Urinary bladder (tissue), 4 donors: ENCODE measurements at places on chromosomes 12 and 14.

GRCh38 chr14:101950516-101951215 lies 13.7 kb upstream of the DYNC1H1 start:
- DNase-seq: no peak

DNA sequence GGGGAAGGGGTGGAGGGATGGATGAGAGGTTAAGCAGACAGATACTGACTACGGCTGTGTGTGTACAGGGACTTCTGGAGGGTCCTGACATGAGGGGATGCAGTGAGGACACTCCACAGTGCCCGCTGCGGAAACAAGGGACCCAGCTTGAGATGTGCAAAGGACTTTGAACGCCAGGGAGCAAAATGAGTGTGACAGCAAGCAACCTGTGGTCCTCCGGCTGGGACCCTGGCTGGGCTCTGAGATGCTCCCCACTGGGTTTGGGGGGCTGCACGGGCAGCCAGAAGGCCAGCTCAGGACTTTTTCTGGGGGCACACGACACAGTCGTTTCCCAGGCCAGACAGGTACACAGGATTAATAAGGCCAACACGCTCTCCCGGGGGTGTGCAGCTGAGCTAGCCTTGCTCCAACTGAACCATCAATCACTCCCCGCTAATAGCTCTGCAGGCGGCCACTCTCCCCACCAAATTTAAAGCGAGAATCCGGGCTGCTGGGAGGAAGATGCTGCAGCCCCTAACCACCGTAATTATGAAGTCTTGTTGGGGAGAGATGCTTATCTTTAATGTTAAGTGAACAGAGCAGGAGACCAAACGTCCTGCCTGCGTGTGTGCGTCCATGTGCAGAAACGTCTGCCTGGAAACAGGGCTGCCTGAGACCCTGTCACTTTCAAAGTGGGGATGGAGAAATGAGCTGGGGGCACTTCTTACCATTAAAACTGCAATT lies 51.6 kb upstream of the DLK1 start:
- DNase-seq: no peak

DNA sequence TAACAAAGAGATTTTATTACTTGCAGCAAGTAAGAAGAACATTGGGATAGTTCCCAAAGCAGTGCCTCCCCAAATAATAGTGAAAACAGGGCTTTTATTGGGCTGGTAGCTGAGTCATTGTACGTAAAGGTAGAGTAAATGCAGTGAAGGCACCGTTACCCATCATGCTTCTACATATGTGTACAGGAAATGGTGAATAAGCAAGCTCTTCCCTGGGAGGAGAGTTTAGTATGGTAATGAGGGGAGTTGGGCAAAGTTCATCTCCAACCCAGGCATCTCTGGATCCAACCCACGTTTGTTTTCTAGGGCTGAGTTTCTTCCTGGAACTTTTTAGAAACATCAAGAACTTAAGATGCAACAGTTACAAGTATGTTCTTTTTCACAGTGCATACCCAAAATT lies 56.2 kb downstream of the KCNK13 start:
- DNase-seq: no peak

- no peak for DNase-seq
Measured at GRCh38 chr14:70858641-70859040, 48.6 kb upstream of the PCNX1 start.

DNA sequence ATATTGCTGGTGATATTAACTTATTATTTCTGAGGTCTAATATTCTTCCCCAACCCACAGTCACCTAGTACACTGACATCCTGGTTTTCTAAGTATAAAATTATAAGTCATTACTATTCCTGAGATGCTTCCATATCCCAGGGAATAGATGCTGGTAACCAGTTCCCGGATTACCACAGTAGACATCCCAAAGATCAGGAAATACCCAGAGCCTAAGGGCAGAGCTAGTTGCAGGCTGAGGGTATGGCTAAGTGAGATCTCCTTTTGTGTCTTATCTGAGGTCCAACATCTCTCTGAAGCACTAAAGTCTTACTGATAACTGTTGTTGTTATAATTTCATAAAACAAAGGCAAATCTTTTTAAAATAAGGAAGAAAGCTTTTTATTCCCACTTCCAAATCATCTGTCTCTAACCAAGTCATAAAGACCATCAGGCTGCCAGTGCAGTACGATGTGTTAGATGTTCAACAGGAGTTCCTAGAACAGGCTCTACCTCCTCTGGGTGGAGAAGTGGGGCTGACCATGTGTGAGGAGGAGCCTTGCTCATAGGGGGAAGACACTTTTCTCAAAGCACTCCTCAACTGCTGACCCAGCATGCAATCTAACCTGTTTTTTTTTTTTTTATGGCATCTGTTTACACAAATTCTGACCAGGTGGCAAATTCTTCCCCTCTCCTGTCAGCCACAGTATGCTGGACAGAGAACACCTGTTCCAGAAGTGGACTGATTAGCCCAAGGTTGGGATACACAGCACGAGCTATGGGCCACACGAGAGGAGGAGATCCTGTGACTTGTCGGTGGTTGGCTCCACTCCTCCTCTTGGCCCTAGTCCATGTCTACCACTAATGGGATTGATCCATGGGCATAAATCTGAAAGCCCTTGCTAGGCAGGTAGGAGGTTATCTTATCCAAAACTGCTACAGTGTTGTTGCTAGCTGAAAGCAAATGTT lies 16.1 kb upstream of the GRIP1 start:
- DNase-seq: no peak

- DNase-seq: no peak
Measured at GRCh38 chr12:95300286-95300685, 82.7 kb downstream of the VEZT start.

GRCh38 chr14:36398463-36399291 lies 78.2 kb upstream of the MBIP start:
- no peak for DNase-seq

DNA sequence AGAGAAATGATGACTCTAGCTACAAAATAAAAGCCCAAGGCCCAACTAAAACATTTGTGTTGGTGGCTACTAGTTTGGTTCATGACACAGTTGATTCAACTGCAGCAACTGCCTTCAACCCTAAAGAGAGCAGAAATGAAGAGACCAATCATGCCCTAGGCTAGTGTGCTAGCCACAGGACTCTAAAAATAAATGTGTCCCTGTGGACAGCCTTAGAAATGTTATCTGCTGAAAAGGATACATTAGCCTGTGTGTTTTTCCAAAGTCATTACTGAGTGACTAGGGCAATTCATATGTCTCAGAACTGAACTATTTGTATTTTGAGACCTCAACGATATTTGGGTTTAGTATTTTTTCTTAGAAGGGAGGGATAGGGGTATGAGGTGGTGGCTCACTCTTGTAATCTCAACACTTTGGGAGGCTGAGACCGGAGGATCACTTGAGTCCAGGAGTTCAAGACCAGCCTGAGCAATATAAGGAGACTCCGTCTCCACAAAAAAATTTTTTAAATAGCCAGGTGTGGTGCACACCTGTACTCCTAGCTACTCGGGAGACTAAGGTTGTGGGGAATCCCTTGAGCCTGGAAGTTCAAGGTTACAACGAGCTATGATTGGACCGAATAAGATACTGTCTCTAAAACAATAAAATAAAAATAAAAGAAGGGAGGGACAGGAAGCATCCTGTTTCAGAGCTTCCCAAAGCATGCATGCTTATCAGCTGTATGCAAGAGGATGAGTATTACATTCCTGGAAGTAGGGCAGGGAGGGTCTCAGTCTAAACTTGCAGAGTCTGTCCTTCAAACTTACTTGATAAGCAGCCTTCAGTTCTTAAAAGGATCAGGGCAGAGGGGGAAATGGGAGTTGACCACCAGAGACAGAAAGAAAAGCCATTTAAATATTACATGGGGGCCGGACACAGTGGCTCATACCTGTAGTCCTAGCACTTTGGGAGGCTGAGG lies 29.6 kb upstream of the NAP1L1 start:
- no peak for DNase-seq

GRCh38 chr12:98916106-98916505 lies 271.0 kb downstream of the APAF1 start:
- DNase-seq: no peak

- DNase-seq: no peak
Measured at GRCh38 chr14:31208546-31209424, 1.2 kb upstream of the HECTD1 start.

DNA sequence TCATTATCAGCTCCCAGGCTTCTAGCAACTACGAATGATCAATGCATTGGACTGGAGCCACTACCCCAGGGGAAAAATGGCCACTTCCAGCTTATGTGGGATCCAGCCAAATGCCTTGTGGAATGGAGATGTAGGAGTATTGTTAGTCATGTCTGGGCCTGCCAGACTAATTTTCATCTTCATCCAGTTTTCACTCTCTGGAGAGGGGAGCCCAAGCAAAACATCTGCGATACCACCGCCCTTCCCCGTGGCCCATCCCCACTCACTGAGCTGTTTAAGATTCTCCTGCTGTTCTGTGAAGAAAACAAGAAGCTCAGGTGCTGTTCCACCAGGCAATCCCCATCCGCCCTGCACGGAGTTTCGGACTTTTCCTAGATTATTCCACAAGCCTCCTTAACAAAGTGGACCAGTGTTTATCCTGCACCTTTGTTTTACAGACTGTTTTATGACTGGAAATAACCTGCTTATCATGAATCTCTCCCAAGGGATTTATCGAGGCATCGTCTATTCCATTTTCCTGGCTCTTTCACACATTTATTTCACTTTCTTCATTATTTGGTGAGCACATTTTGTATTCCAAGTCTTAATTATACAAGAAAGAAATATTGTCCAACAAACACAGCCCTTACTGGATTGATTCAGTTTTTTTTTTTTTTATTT lies 35.5 kb upstream of the MAX start:
- DNase-seq: no peak

- DNase-seq: no peak
Measured at GRCh38 chr12:51017452-51017851, 8.7 kb downstream of the SLC11A2 start.

DNA sequence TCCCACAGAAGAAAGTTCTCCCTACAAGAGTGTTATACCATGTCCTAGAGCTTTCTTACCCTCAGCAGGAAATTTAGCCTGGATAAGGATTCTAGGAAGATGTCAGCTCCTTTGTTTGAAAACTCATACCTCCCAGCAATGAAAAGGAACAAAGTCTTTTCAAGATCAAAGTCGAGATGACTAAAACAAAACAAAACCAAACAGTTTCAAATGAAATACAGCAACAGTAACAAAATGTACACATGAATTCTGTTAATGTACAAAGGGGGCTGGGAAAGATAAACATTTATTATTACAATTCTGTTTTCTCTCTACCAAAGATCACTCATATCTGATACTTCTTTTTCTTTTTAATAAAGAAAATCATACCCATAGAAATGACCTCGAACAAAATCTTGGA lies 36.8 kb downstream of the SPX start:
- DNase-seq: no peak

GRCh38 chr12:115922952-115923564 lies 354.4 kb downstream of the MED13L start:
- DNase-seq: no peak

DNA sequence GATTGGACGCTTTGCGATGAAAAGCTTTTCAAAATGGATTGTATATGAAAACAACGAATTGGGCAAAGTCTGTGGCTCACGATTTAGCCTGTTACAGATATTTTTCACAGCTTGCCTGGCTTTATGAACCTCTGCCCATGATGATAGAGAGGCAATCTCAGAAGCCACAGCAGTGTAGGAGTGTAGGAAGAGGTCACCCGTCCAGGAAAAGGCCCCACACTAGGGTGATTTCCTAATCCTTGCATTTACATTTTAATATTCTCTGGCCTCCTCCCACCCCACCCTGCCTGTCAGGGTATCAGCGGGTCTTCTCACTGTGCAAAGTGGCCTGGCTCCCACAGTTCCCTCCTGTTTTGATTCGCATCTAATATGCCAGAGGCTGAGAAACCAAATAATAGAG lies 81.8 kb upstream of the FOXN3 start:
- DNase-seq: no peak

GRCh38 chr14:98591161-98591560 lies 680.8 kb downstream of the BCL11B start:
- no peak for DNase-seq

DNA sequence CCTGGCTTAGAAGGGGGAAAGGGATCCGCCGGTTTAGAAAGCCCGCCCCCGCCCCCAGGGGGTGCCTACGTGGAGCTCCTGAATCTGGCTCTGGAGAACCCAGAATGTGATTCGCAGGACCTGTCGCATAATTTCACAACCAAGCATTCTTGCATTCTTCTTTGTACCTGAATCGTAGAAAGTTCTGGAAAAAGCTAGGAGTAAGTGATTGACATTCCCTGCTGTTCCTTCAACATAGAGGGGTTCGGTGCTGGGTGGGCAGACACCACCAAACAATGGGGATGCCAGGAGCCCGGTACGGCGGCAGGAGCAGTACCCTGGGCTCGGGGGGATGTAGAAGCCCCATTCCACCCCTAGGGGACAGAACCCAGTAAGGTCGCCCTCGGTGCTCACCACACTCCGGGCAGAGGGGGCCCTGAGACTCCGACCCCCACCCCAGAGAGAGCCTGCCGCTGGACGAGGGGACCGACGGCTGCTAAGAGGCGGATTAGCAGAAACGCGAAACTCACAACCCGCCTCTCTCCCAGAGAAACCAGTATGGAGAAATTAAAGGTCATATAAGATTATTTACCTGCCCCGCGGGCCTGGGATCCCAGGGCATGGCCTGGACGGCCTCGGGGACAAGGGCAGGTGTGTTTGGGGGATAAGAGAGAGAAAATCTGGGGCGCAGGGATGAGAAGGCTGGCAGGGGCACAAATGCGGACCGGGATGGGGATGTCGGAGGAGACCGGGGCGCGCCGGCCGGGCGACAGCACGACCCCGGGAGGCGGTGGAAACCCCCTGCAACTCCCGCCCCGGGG lies 520 bp downstream of the CSRP2 start:
- no peak for DNase-seq

- DNase-seq: no peak
Measured at GRCh38 chr12:131929581-131930456, 743 bp downstream of the PUS1 start.

GRCh38 chr14:30234966-30235365 lies 307.3 kb upstream of the PRKD1 start:
- DNase-seq: no peak

- no peak for DNase-seq
Measured at GRCh38 chr12:119877639-119877948, 474 bp upstream of the CIT start.

GRCh38 chr14:68784978-68785533 lies 7.8 kb downstream of the ZFP36L1 start:
- no peak for DNase-seq

- DNase-seq: no peak
Measured at GRCh38 chr14:65791191-65791981, 378.9 kb downstream of the FUT8 start.

DNA sequence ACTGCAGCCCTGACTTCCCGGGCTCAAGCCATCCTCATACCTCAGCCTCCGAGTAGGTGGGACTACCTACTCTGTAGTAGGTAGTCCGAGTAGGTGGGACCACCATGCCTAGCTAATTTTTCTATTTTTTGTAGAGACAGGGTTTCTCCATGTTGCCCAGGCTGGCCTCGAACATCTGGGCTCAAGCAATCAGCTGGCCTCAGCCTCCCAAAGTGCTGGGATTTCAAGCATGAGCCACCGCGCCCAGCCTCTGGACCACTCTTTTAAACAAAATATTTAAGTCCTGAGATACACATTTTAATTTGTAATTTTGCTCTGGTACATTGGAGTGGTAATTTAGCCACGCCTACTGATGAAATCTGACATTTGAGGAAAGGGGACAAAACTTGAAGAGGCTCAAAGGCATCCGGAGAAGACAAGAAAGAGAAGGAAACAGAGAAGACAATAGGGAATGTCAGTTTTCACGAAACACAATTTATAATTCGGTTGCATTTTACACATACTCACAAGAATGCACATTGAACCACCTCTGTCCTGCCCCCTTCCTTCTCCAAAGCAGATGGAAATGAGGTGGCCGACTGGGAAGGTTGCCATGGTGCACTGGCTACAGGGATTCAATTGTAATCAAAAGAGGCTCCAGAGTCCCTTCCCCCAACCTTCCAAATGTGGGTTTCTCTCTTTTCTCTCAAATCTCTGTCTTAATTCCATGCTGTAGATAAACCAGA lies 9.7 kb upstream of the TUBA1A start:
- no peak for DNase-seq
